NCI-H2081 (cell line): ENCODE measurements at places on chromosomes 2 and 18.

- no peak for DNase-seq
Measured at GRCh38 chr2:34242763-34243123, 643.6 kb upstream of the FAM98A start.

DNA sequence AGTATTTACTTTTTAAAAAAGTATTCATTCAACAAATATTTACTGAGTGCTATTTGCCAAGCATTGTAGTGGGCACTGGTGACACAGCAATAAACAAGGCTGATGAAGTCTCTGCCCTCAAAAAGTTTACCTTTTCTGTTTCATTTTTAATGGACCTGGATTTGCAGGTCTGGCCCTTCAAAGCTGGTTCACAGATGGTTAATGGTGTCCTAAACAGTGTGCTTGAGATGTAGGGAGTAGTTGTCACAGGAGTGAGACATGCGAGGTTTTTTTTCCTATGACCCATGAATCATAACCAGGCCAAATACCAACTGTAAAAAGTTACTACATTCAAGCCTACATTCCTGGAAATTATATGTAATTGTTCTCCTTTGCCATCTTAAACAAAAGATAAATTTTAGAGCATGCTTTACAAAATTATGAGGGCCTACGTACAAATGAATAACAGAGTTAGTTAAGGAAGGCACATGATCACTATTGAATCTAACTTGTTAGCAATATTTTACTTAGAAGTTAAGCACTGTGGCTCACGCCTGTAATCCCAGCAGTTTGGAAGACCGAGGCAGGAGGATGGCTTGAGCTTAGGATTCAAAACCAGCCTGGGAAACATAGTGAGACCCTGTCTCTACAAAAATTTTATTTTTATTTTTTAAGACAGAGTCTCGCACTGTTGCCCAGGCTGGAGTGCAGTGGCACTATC lies 223.9 kb downstream of the MBD5 start:
- DNase-seq: no peak

DNA sequence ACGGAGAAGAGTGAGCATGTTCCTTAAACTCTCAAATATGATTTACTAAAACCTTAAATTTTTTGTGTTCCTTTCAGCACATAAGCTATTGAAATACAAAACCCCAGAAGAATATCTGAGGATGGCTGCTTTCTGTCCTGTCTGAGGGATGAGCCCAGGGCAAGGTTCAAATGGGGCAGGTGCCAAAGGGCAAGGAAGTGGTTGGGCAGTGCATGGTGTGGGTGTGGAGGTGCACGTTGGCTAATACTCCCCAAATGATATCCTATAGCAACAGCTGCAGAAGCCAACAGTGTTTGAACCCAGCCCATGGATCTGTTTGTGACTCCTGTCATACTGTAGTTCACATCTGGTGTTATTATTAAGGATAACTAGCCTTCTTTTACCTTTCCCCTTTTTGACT lies 183.0 kb downstream of the CDCA7 start:
- no peak for DNase-seq

GRCh38 chr2:214358506-214358905 lies 52.3 kb upstream of the VWC2L start:
- no peak for DNase-seq

DNA sequence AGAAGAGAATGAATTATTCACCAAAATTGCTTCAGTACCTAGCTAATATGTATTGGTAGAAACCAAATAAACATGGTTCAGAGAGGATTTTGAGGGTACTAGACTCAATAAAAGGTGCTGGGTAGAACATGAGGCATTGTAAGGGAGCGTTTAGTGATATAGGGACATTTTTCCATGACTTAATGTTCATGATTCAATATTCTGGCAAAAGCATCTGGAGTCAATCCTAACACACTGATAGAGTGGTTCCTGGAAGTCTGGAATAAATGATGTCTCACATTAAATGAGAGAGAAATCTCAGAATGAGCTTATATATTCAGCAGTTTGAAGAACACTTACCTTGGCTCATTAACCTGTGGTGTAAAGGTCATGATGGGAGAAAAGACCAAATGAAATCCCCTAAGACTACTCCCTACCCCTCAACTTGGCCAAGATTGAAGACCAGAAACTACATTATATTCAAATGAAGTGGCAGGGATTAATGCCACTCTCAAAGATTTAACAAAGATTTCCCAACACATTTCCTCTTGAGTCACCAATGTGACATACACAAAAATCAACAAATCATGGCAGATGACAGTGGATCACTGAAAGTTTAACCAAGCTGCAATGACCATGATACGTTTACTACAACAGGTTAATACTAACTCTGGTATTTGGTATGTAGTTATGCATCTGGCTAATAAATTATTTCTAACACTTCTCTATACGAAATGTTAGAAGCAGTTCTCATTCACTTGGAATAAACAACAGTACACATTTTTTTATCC lies 309.5 kb downstream of the SATB2 start:
- DNase-seq: no peak

GRCh38 chr2:200350850-200351285 lies 44.4 kb downstream of the SPATS2L start:
- no peak for DNase-seq

GRCh38 chr18:37574113-37574512 lies 8.5 kb upstream of the CELF4 start:
- DNase-seq: no peak

DNA sequence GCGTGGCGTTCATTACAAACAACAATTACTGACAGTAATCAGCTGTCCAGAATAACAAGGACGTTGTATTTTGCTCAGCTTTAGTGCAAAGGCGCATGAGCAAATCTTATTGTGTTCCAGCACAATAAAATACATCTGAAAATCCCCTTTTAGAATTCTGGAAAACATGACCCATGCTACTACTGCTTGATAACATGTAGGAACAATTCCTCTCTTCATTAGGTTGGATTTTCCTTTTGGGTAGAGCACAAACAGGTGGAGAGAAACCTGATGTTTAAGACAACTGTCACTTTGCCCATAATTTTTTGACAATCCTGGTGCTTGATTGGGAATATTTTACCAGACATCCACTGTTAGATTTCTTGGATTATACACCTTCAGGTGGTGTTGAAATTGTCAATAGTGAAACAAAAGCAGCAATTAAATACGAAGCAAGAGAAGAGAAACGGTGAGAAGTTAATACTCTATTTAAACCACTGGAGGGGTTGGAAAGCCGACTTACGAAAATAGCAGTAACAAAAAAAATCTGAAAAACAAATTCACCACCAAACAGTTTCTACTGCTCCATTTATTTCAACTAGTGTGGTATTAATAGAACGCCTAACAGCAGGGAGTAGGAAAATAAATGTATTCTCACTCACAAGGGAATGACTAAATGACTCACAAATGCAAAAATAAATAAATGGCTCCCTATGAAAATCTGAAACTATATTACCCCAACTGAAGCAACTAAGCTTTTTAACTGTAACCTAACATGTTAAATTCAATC lies 102.7 kb downstream of the CPO start:
- peak; percentile 78 for DNase-seq

GRCh38 chr2:46925474-46926351 lies 10.1 kb upstream of the MCFD2 start:
- DNase-seq: no peak

- DNase-seq: no peak
Measured at GRCh38 chr2:102386867-102387541, 31.4 kb downstream of the IL18R1 start.

GRCh38 chr2:234492717-234493485 lies 4.0 kb downstream of the ARL4C start:
- no peak for DNase-seq

DNA sequence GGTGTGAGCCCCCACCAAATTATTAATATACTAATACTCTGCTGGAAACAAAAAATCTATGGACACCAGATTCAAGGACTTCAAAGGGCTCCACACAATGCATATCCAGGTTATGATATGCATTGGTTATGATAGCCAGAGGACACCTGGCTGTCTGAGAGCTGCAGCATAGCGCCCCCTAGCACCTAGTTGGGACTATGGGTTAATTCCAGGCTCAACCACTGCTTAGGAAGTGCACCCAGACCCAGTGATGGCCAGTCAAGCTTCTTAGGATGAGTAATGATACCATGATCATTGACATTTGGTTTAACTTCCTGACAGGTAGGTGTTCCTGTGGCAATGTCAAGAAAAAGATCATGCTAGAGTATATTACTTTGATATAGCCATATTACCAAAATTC lies 3.8 kb upstream of the FRZB start:
- DNase-seq: no peak

- DNase-seq: no peak
Measured at GRCh38 chr2:37874470-37874869, 50.6 kb upstream of the RMDN2 start.

DNA sequence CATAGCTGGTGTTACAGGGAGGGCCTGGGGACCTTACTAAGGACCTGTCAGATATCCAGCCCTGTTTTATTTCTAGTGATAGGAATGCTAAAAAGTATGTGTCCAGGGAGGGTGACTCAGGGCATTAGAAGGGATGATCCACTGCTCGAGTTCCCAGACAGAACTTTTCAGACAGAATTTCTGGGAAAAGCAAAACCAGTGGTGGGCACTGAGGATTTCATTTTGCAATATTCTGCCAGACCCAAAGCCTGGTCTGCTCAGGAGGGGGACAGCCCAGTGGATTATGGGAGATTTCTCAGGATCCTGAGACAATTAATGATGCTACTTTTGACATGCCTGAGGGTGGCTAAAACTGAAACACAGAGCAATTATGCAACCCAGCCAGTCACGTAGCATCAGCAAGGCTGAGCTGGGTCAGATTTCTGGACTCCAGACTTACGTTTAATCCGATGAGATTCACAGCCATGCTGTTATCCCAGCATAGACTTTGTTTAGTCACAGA lies 4.7 kb upstream of the KCNE4 start:
- DNase-seq: no peak

- no peak for DNase-seq
Measured at GRCh38 chr2:9330612-9331270, 92.6 kb downstream of the ITGB1BP1 start.

- no peak for DNase-seq
Measured at GRCh38 chr2:205868773-205869333, 186.6 kb downstream of the NRP2 start.

- DNase-seq: peak; percentile 44
Measured at GRCh38 chr2:120358734-120359465, 13.0 kb downstream of the INHBB start.

DNA sequence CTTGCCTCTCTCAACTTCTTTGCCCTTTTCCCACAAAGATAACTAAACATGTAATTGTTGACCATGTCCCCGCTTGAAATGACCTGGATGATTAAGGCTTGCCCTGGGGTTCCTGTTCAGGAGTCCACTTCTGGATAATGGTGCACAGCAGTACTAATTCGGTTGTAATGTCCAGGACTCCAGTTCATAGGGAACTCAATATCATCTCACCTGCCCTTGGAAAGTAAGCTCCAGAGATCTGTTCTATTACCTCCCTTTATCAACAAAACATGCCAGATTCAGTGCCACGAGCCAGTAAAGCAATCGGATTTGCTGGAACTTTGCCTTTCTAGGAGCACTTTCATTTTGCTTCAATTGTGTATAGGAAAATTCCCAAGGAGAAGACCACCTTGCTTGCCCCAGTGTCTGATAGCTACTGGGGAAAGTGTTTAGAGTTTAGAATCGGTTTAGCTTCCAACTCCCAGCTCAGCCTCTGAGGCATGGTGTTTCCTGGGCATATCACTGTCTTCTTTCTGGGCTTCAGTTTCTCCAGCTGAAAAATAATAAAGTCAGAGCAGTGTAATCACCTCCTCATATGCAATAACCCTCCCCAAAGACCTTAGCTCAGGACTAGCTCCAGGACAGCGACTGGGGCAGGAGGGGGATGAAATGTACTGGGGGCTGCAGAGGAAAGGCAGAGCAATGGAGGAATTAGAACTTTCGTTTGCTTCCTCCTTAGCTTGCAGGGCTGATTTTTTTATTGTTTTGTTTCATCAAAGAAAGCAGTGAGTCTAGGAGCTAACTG lies 162.6 kb upstream of the CYRIA start:
- DNase-seq: no peak

- no peak for DNase-seq
Measured at GRCh38 chr18:50024466-50024865, 170.5 kb downstream of the MYO5B start.

DNA sequence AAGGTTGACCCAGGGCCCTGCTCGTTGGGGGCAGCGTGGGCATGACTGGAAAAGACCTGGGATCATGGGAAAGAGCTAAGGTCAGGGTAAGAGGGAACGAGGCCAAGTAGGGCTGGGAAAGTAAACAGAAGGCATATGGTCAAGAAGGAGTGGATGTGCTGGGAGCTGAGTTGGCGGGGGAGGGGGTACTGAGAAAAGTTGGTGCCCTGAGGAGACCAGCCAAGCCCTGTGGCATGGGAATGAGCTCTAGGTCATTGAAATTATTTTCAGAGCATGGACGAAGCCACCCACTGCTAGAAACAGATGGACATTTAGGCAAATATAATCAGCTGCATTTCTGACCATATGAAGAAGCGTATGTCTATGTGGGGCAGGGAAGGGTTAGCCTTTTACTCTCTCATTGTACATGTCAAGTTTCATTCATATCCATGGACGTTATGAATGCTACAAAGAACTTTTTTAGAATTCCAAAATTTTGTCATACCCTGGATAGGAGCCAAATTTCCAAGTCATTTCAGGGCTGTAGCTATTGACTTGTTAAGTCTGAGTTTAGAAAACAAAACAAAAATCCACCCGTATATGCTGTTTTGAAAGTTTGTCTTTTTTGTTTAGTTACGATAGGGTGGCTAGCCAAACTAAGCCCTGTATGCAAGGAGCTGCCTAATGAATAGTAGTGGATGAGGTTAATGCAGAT lies 19.1 kb downstream of the MAPRE2 start:
- no peak for DNase-seq

DNA sequence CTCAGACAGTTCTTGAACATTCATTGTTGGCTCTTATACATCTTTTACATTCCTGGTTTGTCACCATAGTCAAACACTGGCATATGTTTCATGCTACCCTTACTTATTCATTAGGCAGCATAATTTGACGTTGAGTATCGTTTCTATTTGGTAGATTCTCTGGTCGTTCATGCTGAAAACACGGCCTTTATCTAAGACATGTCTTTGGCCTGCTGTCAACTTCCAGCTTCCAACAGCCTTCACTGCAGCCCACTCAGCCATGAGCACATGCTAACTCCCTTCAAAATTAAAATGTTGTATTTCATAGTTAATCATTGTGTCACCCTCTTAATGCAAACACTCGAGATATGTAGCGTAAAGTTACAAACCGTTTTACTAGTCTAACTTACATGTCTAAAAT lies 493.0 kb upstream of the NRP2 start:
- DNase-seq: no peak

DNA sequence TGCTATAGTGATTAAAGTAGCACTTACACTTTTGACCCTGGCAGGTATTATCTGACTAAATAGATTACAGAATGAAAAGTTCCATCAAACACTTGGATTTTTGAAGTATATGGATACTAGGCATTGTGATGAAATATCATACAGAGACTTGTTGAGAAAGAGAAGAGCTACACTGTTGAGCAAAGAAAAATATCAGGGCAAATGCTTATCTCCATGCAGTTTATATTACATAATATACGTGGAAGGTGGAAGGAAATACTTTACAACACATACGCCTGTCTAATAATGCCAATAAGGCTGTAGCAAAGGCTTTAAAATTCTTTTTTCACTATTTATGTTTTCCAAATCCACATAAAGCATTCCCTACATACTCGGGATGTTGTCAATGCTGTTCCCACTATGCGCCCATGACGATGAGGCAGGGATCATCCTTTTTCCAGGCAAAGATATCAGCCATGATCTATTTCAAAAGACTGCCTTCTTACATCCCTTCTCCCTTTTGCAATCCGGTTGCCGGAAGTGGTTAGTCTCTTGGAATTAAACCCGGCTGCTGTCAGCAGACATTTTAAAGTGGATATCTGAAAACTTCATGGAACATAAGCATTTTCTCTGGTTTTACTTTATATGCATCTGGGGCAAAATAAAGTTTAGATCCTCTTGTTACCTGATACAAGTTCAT lies 92.6 kb upstream of the ITGA4 start:
- DNase-seq: no peak
